ENCODE measurements at places on chromosomes 1 and 21. TPM values are rescaled to one million over a fixed set of nuclear protein-coding genes. Genes with fewer than 3 reads are reported as not detected.

The RSPH1 gene
- 0.26 TPM for total RNA-seq

The GIPC2 gene
- 4.4 TPM for total RNA-seq

- DNase-seq, result no peak
Measured at GRCh38 chr1:161779393-161779792, 13.3 kb downstream of the ATF6 start.

The FH gene
- 71.1 TPM for total RNA-seq

- DNase-seq, result no peak
Measured at GRCh38 chr21:35136586-35137219, 87.6 kb upstream of the RUNX1 start.

The FCRL5 gene
- 0.11 TPM for total RNA-seq

GRCh38 chr1:233389169-233389568, 61.6 kb downstream of the MAP3K21 start:
- DNase-seq, result no peak

GRCh38 chr1:54464031-54464476, 57.9 kb upstream of the SSBP3 start:
- DNase-seq, result no peak

The CRP gene
- total RNA-seq, result not detected

The MCM3AP gene
- total RNA-seq, result 65.0 TPM

GRCh38 chr1:201773764-201774163, 55.2 kb upstream of the IPO9 start:
- no peak for DNase-seq

DNA sequence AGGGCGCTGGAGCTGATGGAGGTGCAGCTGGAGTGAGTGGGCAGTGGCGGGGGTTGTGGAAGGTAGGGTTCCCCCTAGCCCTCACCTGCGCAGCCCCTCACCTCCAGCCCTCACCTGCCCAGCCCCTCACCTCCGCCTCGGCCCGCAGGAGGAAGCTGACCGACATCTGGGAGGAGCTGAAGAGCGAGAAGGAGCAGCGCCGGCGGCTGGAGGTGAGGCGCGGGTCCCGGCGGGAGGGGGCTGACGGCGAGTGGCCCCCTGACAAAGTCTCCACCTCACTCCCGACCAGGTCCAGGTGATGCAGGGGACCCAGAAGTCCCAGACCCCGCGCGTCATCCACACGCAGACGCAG, 2.7 kb downstream of the EVA1B start:
- DNase-seq, result no peak

GRCh38 chr1:210358626-210359025, 29.9 kb downstream of the HHAT start:
- no peak for DNase-seq
